SK-N-SH (cell line): ENCODE measurements at places on chromosomes 2 and 18. TPM values are rescaled to one million over a fixed set of nuclear protein-coding genes. Genes with fewer than 3 reads are reported as not detected.

GRCh38 chr2:173708806-173709205 is 256.4 kb downstream of the SP3 start:
- H3K4me1 ChIP-seq = no peaks in the 10 kb centered on the region
- H3K36me3 ChIP-seq = no peaks in the 10 kb centered on the region

DNA sequence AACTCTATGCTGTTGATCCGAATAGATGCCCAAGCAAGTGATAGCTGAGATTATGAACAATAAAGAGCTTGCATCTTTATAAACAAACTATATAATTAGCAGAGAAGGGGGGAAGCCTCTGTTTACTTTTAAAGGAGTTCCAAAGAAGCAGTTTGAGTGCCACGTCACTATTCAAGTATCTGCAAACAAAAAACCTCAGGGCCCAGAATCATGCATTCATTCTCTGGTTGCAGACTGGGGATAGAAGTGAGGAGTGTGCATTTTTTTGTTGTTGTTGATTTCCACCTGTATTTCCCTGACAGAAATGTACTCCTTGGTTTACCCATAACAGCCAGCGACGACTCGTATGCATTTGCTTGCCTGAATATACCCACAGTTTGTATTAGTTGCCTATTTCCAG is 264.3 kb downstream of the PTGR3 start:
- no peaks in the 10 kb centered on the region for H3K27me3 ChIP-seq
- H3K4me1 ChIP-seq = peaks cover 3% of the 10 kb centered on the region
- H3K4me3 ChIP-seq = no peak overlapping the region
- DNase-seq = no peak
- H3K36me3 ChIP-seq = no peaks in the 10 kb centered on the region
- no peak overlapping the region for H3K27ac ChIP-seq

GRCh38 chr2:102237176-102237575 is 50.4 kb downstream of the IL1RL2 start:
- no peak overlapping the region for H3K4me3 ChIP-seq
- DNase-seq = no peak
- no peaks in the 10 kb centered on the region for H3K36me3 ChIP-seq
- H3K27ac ChIP-seq = no peak overlapping the region

DNA sequence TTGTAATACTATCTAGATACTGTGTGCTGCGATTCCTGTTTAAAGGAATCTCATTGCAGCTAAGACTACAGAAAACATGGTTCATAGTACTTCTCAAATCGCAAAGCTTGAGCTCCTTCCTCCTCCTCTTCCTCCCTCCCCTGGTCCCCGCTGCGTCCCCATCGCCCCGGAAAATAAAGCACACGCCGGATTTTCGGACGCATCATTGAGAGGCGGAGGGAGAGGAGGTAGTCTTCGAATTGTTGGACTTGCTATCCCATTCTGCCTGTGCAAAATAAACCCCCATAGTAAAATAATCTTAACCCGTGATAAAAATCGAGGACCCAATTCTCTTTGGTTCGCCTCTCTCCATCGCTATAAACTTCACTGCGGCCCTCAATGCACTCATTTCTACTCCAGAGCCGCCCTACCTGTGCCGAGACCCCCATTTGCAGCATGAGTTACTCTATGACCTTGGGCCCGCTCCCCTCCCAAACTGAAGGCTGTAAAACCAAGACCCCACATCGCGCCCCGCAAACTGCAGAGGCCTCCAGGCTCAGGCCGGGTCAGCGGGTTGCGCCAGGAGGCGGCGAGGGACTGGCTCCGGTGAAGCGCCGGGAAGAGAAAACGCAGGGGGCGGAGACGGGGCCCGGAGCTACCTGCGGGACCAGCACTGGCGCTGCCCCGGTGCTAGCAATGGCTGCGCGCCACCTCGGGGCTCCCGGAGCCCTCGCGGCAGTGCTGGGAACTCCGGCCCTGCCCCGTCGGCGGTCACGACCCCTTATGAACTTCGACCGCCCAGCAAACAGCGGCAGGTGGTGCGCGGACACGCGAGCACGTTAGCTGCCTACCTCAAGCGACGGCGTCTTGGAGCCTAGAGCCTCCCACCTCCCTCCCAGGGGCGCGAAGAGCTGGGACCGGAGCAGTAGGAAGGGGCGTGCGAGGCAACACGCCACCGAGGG is 649 bp downstream of the ESCO1 start:
- peak; percentile 82 for DNase-seq
- H3K4me1 ChIP-seq = peaks cover 3% of the 10 kb centered on the region; the same call in 1 of the 2 replicates
- peak overlapping the region; percentile 89 for H3K4me3 ChIP-seq
- no peaks in the 10 kb centered on the region for H3K27me3 ChIP-seq
- H3K27ac ChIP-seq = peak overlapping the region; percentile 96
- no peaks in the 10 kb centered on the region for H3K36me3 ChIP-seq

The ERICH2 gene
- not detected in 2 replicates for polyA plus RNA-seq

The RAB6D gene
- not detected in 2 replicates for polyA plus RNA-seq

The DLX2 gene
- 0.02 TPM in 2 replicates for polyA plus RNA-seq
